Muscle of arm (tissue), 14 donors: ENCODE measurements at places on chromosomes 7 and 10. TPM values are rescaled to one million over a fixed set of nuclear protein-coding genes. Genes with fewer than 3 reads are reported as not detected.

HYAL4 gene
- polyA plus RNA-seq: 0.18 TPM

ATOH7 gene
- polyA plus RNA-seq: 0.17 TPM

SCIN gene
- polyA plus RNA-seq: 0.95 TPM

FXYD4 gene
- 3.0 TPM for polyA plus RNA-seq

ANKRD30A gene
- polyA plus RNA-seq: not detected

CALY gene
- polyA plus RNA-seq: not detected

ZNF804B gene
- polyA plus RNA-seq: not detected

GNAT3 gene
- 0.19 TPM for polyA plus RNA-seq

FRAT1 gene
- not detected for polyA plus RNA-seq

PBLD gene
- polyA plus RNA-seq: 13.8 TPM

CDHR3 gene
- 16.7 TPM for polyA plus RNA-seq

COL1A2 gene
- polyA plus RNA-seq: 4,906 TPM

TAF3 gene
- polyA plus RNA-seq: 5.4 TPM

WNT8B gene
- polyA plus RNA-seq: not detected

FZD1 gene
- polyA plus RNA-seq: 15.5 TPM

FBXL13 gene
- not detected for polyA plus RNA-seq

HKDC1 gene
- 0.20 TPM for polyA plus RNA-seq

TSPAN12 gene
- polyA plus RNA-seq: 60.7 TPM

SLC29A4 gene
- 30.1 TPM for polyA plus RNA-seq

MYO1G gene
- 0.48 TPM for polyA plus RNA-seq

PON1 gene
- 0.43 TPM for polyA plus RNA-seq

DOCK4 gene
- 15.7 TPM for polyA plus RNA-seq

RNF133 gene
- not detected for polyA plus RNA-seq

TMEM229A gene
- 5.1 TPM for polyA plus RNA-seq

HOGA1 gene
- polyA plus RNA-seq: 1.6 TPM
